Stimulated activated CD8-positive, alpha-beta memory T cell treated with anti-CD3 and anti-CD28 coated beads, Interleukin-12 subunit alpha, Interleukin-12 subunit beta, amount 100 ng/mL, for 4 hours (primary cell): ENCODE measurements at places on chromosomes 16 and 17.

DNA sequence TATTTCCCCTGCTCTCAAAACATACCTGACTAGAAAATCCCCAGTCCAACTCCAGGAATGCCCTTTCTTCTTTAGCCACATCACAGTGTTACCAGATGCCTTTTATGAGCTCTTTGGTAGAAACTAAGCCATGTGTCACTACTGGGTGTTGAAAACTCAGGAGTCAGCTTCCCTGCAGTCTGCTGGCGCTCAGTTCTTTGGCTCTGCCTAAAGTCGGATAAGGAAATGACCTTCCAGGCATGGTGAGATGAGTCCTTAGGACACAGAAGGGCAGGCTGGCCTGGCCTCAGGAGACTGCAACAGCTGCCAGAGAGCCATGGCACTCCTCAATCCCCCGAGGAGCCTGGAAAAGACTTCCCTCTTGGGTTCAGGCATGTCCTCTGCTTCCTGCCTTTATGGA is 89.1 kb downstream of the CDH13 start:
- DNase-seq, result no peak

DNA sequence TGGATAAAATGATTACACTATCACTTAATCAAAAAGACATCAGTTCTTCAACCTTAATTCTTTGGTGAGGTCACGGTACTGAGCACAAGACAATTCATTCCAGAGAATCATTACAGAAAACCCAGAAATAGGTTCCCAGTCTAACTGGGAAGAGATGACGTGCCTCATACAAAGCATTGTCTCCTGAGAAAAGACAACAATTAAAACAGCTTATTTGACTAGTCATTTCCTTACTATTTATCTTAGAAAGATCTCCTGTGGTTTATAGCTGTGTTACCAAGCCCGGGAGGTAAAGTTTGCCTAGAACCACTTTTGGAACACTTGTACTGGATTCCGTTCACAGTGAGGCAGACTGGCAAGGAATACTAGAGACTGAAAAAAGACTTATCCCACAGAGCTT is 5.1 kb downstream of the PHF12 start:
- no peak for DNase-seq

DNA sequence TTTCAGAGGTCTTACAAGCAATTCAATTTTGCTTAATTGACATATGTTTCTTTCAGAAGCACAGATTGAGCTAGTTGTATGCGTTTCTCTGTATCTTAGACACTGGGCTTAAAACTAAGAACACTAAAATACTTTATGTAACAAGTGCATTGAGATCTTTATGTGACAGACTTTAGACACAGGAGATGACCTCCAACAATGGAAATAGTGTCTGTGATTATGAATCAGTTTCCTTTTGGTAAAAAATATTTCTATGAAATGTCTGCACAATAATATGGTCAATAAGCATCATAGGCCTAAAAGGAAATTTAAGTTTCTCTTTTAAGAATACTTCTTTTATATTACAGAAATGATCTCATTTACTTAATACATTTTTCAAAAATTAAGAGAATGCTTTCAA is 153.2 kb downstream of the SKAP1 start:
- DNase-seq, result no peak

GRCh38 chr17:61560071-61560470 is 30.9 kb downstream of the NACA2 start:
- DNase-seq, result no peak

DNA sequence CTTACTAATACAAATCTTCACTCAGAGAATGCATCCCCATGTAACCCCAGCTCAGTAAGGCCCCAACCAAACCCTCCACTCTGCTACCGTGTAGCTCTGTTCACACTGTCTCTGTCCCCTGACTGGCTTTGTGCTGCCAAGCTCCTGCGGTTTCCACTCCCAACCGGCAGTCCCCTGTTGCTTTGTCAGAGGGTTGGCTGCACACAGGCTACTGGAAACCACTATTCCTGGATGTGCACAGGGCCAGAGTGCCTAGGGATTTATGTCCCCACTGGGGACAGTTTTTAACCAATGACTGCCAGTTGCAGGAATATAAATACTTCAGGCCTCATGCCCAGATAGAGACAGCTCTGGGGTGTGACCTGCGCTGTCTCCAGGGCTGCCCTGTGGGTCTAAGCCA is 157.1 kb upstream of the C16orf82 start:
- DNase-seq, result no peak
